ENCODE measurements at places on chromosomes 12 and 14. TPM values are rescaled to one million over a fixed set of nuclear protein-coding genes. Genes with fewer than 3 reads are reported as not detected.

DNA sequence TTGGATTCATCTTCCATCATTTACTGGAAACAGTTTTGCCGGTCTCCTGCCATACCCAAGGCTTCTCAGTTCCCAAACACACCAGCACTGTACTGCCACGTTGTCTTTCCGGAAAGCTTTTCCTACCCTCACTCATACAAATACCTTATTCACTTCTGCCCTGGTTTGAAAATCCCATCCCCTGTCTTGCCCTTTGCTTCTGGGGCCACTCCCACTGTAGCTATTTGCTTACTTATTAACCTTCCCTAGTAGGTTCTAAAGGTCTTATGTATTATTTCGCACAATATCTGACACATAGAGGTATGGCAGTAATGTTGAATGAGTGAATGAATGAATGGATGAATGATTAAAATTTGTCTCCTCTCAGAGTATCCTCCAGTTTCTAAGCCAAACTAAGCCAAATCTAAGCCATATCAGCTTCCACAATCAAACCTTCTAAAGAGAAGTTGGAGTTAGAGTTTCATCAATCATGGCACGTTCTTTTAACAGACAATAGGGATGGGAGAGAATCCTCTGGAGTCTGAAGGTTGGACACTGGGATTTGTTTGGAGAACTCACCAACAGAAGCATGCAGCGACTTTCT, 18.6 kb downstream of the TSPAN8 start:
- DNase-seq = no peak

DNA sequence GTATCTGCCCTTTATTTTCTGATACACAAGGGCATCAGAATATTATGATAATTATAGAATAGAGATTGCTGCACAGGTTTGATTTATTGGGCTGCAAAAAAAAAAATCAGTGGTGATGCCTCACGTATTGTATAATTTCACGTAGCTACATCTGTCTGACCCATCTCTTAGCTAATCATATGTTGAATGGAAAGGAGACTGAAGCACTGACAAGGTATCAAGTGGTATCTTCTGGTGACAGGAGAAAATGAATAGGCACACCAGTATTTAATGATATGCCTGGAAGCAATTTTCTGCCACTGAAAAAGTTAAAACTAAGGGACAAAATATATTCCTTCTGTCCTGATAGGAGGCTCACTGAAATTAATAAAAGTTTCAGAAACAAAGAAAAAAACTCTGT, 837.2 kb upstream of the FBXO33 start:
- DNase-seq = no peak

Gene CHST11
- 14.4 TPM for polyA plus RNA-seq

Gene BAZ1A
- 36.9 TPM for polyA plus RNA-seq

GRCh38 chr12:130423991-130424857, 86.5 kb downstream of the PIWIL1 start:
- no peak for DNase-seq

DNA sequence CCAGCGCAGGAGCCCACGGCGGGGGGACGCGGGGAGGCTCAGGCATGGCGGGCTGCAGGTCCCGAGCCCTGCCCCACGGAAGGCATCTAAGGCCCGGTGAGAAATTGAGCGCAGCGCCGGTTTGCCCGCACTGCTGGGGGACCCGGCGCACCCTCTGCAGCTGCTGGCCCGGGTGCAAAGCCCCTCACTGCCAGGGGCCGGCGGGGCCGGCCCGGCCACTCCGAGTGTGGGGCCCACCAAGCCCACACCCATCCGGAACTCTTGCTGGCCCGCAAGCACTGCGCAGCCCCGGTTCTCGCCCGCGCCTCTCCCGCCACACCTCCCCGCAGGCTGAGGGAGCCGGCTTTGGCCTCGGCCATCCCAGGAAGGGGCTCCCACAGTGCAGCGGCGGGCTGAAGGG, 8.5 kb upstream of the TSPAN8 start:
- DNase-seq = no peak

GRCh38 chr12:101441461-101442224, 33.5 kb upstream of the SPIC start:
- no peak for DNase-seq

GRCh38 chr14:64763085-64763782, 59.0 kb downstream of the PLEKHG3 start:
- DNase-seq = no peak

DNA sequence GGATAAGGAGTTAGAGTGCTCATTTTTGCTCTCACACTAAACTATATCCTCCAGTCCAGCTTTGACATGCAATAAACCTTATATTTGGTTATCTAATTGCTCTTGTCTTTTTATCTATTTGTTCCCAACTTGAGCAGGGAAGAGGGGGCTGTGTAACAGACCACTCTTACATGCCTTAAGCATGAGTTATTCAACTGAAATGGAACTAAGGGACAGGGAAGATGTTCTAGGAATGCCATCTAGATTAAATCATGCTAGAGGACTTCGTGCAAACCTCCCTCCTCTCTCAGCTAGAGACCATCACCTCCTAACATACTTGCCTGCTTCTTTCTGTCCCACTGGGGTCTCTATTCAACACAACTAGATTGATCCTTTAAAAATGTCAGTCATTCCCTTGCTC, 20.6 kb downstream of the SPX start:
- DNase-seq = no peak

GRCh38 chr12:100668945-100669536, 95.6 kb downstream of the GAS2L3 start:
- peak; percentile 25 for DNase-seq

- DNase-seq = no peak
Measured at GRCh38 chr14:91464615-91465205, 45.4 kb downstream of the PPP4R3A start.

Gene SLC5A8
- polyA plus RNA-seq = not detected

DNA sequence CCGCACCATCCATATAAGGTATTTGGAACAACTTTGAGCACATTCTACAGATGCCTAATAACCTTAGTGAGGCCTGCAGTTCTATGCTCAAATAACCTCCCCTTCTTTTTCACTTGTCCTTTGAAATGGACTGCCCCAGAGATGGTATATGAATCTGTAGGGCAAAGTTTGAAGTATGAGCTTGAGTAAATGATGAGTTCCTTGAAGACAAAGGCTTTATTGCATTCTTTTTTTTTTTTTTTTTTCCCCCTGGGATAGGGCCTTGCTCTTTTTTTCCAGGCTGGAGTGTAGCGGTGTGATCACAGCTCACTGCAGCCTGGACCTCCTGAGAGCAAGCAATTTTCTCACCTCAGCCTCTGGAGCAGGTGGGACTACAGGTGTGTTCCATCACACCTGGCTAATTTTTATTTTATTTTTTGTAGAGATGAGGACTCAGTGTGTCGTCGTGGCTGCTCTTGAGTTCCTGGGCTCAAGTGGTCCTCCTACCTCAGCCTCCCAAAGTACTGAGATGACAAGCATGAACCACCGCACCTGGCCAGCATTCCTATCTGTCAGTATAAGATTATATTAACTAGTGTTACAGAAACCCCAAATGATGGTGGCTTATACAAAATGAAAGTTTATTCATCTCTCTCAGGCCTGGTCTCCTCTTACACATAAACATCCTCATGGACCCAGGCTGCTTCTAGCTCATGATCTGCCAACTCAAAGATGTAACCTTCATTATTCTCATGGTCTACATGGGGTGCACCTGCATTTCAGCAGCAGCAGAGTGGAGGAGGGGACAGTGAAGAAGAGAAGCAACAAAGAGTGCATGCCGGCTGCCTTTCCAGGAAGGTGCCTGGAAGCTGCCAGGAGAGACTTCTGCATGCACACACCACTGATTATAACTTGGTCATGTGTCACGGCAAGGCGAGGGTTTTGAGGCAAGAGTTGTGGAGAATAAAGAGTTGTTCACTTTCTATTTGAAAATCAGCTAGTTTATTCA, 101.4 kb downstream of the DUSP16 start:
- DNase-seq = no peak

DNA sequence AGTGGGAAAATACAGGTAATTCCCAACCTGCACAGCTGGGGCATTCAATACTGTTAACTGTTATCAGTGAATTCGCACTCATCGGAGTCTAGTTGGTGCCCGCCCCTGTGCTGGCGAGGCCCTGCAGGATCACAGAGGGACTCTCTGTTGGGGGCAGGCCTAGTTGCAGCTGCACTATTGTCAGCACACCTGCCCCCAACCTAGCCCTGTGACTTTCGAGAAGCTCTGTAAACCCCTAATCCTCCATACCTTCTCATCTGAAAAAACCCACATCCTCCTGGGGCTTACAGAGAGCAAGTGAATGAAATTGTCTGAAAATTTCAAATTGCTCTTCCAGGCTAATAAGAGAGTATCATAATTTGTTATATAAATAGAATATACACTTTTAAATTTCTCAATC, 132.2 kb upstream of the NUDT4 start:
- no peak for DNase-seq

Gene YARS2
- polyA plus RNA-seq = 33.8 TPM

Gene MYF5
- polyA plus RNA-seq = not detected

GRCh38 chr14:50758305-50758704, 72.7 kb downstream of the NIN start:
- no peak for DNase-seq

- DNase-seq = no peak
Measured at GRCh38 chr12:90870971-90871725, 83.8 kb downstream of the CCER1 start.

Gene SERPINA9
- not detected for polyA plus RNA-seq

GRCh38 chr12:121795034-121795968, 1.8 kb upstream of the RHOF start:
- peak; percentile 96 for DNase-seq

DNA sequence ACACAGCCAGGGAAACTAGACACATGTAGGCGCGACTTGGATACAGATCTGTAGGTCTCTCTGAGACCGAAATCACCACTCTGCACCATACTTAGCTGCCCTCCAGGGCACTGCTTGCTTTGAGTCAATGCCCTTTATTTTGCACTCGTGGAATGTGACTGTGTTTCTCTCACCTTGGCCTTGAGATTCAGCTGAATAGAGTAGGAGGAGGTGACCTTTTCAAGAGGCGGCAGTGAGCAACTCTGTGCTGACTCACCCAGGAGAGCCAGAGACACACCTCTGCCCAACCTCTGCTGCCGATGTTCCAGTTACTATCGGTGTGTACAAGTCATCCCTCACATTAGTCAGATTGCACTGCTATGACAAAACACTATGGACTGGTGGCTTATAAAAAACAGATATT, 583.4 kb downstream of the VRK1 start:
- no peak for DNase-seq

Gene FGF23
- not detected for polyA plus RNA-seq

Gene AREL1
- polyA plus RNA-seq = 28.3 TPM

GRCh38 chr14:69615496-69616407, 4.4 kb downstream of the SUSD6 start:
- DNase-seq = peak; percentile 64

DNA sequence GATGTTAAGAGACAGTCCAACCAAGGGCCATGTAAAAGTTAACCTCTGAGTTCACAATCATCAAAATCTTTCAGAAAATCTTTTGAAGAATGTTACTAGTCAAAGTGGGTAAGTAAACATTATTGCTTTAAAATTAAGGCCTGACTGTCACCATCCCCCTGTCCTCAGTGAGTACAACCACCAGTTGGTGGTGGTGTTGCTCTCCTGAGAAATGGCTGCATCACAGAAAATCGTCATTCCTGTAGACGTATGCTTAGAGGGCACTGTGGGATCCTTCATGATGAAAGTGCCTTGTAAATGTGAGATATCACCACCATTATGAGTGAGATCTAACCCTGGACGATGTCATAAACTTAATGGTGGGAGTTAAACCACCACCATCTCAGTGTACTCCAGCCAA, 451.2 kb downstream of the RPS29 start:
- DNase-seq = peak; percentile 25

DNA sequence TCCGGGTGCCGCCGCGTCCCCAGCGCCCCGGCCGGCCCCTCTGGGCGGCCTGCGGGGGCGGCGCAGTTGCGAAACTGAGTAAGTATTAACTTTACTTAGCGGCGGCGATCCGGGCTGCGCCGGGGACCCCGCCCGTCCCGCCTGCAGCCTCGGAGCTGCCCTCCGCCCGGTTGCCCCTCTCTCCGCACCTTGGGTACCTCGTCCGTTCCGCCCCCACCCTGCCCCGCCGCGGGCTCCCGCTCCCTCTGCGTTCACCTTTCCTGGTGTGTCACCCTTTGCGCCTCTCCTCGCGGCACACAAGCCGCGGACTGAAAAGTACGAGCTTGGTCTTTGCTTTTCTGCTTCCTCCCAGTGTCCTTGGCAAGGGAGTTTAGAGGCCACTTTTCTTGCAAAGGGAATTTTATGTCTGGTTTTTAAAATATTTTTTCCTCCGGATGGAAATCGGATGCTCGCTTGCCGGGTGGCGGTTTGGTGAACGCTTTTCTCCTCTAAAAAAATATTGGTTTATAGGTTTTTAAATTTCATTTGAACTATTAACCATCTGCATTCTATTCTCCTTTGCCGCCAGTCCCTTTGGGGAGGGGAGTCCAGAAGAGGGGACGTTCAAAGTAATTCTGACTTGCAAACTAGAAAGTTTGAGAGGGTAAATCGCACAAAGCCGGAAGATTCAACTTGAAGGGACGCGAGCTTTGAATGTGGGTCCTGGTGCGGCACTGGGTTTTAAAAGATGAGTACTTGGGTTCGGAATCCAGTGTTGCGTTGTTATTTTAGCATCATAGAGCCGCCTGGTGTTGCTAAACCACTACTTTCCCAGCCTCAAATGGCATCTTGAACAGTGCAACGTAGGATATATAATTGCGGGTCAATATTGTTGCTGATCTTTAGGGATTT, 834 bp downstream of the RASSF8 start:
- DNase-seq = peak; percentile 55

Data from left lung (tissue), 14 donors.